Activated CD4-positive, alpha-beta T cell treated with anti-CD3 and anti-CD28 coated beads for 4 hours (primary cell): ENCODE measurements at places on chromosomes 4 and X.

DNA sequence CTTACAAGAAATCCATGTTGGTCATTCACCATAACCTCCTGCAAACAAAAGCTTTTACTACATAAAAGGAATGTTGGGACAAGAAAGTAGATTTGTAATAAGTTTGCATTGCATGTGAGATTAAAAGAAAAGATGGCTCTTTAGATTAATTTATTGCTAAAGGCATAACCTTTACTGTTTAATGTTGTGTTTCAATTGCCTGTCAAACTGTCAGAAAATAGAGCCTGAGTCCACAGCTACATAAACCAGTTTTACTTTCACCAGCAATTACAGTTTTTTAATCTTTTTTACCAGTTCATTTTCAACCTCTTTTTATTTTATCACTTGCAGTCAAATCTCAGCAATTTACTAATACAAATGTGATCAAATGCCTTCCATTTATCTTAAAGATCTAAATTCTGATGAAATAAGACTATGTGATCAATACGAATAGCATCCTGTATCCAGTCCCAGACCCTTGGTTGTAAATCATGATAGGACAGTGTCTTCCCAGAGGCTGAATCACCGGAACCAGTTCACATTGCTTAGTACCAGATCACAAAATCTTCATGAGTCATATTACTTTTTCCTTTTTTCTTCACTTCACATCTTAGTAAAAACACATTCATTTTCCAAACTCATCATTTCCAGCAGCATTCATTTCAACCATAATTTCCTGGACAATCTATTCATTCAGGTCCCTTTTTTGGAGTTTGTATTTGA is 95.4 kb upstream of the FRG1 start:
- DNase-seq, result no peak

DNA sequence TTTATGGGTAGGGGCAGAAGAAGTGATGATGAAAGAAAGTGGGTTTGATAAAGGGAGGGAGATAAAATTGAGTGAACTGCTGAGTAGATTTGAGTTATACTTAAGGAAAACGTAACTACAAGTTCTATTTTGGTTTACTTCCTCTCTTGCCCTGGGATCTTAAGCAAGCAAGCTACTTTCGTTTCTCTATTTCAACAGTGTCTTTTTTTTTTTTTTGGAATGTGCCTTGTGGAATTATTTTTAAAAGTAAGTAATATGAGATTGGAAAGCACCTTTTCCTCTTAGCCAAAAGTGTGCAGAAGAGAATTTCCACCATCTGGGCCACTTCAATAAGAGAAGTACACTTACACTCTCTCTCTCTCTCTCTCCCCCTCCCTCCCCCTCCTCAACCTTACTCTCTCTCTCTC is 16.0 kb upstream of the C4orf36 start:
- DNase-seq, result no peak

DNA sequence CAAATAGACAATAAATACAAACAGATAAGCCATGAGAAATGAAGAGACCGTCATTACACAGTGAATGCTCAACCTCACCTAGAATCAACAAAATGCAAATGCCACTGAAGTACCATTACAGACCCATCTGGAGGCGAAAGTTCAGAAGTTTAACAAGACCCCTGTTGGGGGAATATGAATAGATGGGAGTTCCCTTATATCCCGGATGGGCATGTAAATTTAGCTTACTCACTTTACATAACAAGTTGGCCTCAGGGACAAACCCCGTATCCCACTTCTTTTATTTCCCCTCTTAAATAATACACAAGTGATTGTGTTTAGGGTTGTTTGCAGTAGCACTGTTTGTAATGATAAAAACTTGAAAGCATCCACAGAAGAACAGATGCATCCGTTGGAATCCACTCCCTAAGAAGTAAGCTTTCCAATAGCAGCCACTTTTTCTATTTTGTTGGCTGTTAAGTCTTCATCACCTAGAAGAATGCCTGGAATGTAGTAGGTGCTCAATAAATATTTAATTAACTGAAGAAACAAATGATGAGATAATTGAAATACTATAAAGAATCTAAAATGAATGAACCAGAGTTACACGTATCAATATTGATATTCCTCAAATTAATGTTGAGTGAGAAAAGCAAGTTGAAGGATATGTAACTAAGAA is 1076.3 kb upstream of the TENM3 start:
- DNase-seq, result no peak

DNA sequence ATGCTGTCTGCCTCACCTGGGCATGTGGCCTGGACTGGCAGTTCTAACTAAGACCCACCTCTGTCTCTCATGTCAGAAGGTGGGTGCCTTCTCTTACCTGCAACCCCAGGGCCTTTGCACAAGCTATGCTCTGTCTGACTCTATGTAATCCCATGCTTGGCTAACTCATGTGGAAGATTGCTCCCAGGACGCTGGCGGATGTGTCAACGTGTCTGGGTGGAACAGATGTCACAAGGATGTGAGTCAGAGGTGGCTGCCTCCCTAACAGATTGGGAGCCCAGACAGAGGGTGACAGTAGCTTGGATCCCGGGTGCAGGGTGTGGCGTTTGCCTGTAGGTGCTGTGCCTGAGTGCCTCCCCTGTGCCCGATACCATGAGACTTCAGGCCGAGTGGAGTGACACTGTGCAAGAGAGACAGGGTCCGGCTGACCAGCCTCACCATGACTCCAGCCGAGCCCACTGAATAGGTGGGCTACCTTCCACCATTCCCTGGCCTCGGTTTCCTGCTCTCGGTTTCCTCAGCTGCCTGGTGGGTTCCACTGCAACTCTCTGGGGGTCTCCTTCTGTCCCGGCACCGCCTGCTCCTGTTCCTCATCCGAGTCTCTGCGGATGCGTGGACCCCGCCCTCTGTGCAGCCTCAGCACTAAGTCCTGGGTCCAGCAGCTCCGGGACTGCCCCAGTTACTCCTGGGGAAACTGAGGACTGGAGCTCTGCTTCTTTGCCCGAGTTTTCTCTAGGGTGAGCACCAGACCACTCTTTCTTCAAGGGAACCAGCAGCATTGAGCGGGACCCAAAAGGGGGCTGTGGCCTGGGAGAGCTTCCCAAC is 11.0 kb downstream of the SH3BP2 start:
- no peak for DNase-seq

- DNase-seq, result no peak
Observed at GRCh38 chr4:185112104-185112503, 31.0 kb upstream of the SLC25A4 start.

DNA sequence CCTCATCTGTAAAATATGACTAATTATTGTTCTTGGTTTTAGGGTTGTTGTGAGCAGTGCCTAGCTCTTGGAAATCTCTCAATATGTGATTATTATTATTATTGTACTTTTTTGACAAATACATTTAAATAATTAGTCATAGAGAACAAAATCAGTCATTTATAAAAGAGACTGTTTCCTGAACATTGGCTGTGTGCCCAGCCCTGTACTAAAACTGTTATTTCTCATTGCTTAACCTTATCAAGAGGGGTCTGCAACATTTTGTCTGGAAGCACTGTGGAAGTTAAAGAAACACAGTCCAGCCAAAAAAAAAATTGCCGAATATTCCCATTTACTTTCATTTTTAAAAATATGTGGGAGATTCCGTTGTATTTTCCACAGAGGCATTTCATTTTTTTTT is 989.2 kb upstream of the SLIT2 start:
- no peak for DNase-seq

GRCh38 chr4:22850630-22851029 is 157.9 kb downstream of the GBA3 start:
- no peak for DNase-seq
